Lower lobe of right lung (tissue), 2 donors: ENCODE measurements at places on chromosomes 2 and 18.

- no peak for DNase-seq
These were observed 268.2 kb upstream of the TCF4 start for GRCh38 chr18:55856229-55856628.

DNA sequence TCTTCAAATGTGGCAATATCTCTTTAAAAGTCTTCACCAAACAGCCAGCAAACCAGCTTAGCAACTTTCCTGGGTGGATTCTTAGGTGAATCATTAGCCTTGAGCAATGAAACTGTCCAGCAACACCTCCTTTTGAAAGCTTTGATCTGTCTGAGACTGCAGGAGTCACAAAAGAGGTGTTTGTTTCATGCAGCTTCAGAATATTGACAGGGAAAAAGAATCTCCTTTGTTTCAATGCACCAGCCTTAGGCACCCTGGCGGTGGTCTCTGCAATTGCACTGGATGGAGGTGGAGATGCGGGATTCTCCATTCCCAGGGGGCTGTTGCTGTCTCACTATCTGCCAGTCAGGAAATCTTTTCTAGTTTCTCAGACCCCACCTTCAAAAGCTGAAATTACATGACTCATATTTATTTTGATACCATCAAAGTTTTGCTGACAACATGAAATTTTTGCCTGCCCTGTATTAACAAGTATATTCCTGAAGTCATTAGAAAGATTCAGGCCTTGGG is 76.0 kb upstream of the DSG1 start:
- no peak for DNase-seq

GRCh38 chr2:239313776-239314175 is 87.0 kb downstream of the HDAC4 start:
- DNase-seq: peak; percentile 28

DNA sequence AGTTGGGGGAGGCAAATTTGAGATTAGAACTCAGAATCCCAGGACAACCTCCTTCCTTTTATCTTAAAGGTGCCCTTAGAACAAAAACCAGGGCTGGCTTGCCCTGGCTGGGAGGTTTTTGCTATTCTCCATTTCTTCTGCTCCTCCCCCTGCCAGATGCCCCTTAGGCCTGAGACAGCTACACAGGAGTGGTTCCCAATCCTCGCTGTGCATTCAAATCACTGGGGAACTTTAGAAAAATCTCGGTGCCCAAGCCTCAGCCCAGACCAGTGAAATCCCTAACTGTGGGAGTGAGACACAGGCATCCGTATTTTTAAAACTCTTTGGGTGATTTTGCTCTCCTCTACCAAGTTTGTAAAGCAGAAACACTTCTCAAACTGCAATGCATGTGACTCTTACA is 38.8 kb downstream of the LBH start:
- DNase-seq: no peak

DNA sequence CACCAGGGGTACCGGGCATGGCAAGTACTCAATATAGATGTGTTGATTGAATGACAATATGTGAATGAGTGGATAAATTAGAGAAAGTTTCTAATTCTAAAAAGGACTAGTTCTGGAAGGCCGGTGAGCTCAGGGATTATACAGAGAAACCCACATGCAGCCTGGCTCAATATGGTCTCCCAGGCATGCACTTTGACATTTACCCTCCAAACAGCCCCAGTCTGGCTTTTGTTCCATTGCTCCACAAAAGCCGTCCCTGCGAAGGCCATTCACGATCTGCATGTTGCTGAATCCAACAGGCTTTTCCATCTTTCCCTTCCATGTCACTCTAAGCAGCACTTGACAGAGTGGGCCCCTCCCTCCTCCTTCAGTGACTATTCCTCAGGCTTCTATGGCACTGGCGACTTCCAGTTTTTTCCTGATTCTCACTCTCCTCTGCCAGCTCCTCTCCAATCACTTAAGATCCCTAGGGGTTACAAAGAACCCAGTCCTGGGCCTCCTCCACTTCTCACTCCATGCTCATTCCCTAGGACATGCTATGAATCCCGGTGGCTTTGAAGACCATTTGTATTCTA is 266.7 kb downstream of the AFF3 start:
- no peak for DNase-seq
